Breast epithelium (tissue), 4 donors: ENCODE measurements at places on chromosomes 3 and 15. TPM values are rescaled to one million over a fixed set of nuclear protein-coding genes. Genes with fewer than 3 reads are reported as not detected.

DNA sequence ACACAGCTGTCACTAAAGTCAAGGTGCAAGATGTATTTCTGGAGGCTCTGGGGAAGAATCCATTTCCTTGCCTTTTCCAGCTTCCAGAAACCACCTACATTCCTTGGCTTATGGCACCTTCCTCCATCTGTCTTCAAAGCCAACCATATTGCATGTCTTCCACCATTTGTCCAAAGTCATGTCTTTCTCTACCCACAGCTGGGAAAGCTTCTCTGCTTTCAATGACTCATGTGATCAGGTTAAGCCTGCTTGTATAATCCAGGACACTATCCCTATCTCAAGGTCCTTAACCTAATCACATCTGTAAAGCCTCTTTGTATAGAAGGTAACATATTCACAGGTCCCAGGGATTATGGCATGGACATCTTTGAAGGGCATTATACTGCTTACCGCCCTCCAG lies 14.2 kb downstream of the ARHGAP31 start:
- DNase-seq = no peak

DNA sequence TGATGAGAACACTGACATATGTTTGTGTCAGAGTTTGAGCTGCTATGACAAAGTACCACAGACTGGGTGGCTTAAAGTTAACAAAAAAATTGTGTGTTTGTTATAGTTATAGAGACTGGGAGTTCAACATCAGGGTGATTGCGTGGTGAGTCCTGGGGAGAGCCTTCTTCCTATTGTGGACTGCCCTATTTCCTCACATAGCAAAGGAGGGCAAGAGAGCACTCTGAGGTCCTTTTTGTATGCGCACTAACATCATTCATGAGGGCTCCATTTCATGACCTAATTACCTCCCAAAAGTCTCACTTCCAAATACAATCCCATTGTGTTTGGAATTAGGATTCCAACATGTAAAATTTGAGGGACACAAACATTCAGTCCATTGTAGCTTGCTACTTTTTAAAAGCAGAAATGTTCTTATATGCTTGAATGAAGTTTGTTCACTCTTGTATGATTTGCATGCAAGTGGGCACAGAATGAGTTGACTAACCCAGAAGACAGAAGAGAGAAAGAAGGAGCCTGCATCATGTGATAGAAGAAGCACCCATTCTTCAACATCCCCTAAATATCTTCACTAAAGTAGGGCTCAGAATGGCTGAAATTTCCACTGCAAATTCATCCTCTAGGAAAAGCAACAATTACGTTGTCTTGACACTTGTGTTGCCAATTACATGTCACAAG lies 18.9 kb upstream of the ALCAM start:
- no peak for DNase-seq

INKA1 gene
- total RNA-seq = 4.5 TPM

ATR gene
- 39.0 TPM for total RNA-seq
